Activated naive CD8-positive, alpha-beta T cell treated with anti-CD3 and anti-CD28 coated beads for 36 hours (primary cell): ENCODE measurements at places on chromosomes 13 and 19.

- H3K27me3 ChIP-seq: peaks cover 48% of the 10 kb centered on the region
- H3K4me3 ChIP-seq: no peak overlapping the region
- no peaks in the 10 kb centered on the region for H3K36me3 ChIP-seq
- H3K4me1 ChIP-seq: no peaks in the 10 kb centered on the region
Measured at GRCh38 chr19:45234089-45234869, 10.9 kb downstream of the EXOC3L2 start.

DNA sequence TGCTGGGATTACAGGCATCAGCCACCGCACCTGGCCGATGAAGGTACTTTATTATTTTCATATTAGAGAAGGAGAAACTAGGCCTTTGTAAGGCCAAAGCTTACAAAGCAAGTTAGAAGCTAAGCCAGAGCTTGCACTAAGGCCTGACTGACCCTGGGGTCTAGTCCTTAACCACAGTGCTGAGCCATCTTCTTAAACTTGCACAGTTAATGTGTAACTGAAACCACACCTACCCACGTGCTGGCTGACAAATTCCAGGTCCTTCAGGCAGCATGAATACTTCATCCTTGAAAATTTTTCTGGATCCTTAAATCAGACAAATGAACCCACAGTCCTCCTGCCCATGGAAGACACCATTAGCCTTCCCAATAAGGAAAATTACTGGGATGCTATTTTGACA is 880.6 kb downstream of the UQCRFS1 start:
- no peaks in the 10 kb centered on the region for H3K27me3 ChIP-seq
- H3K4me1 ChIP-seq: no peaks in the 10 kb centered on the region
- DNase-seq: no peak
- no peaks in the 10 kb centered on the region for H3K36me3 ChIP-seq

DNA sequence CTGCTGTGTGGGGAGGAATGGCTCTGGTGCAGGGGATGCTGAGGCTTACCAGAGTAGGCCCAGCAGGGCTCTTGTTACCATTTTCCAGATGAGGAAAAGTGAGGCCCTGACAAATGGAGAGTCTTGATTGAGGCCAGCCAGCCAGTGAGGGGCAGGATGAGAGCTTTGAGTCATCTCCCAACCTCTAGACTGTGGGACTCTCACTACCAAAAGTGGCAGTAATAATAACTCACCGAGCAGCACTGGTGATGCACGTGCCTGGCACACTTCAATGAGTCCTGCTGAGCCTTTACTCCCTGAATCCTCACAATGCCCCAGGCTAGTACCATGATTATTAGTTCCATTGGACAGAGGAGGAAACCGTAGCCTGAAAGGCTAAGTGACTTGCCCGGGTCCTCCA is 7.8 kb downstream of the CIC start:
- no peak overlapping the region for H3K4me3 ChIP-seq
- H3K4me1 ChIP-seq: peaks cover 45% of the 10 kb centered on the region
- H3K27me3 ChIP-seq: no peaks in the 10 kb centered on the region

- H3K36me3 ChIP-seq: peaks cover 2% of the 10 kb centered on the region
- peaks cover 11% of the 10 kb centered on the region for H3K4me1 ChIP-seq
- no peak overlapping the region for H3K4me3 ChIP-seq
- peaks cover 3% of the 10 kb centered on the region for H3K27me3 ChIP-seq
- no peak for DNase-seq
Measured at GRCh38 chr13:27052551-27053208, 118.9 kb downstream of the USP12 start.

DNA sequence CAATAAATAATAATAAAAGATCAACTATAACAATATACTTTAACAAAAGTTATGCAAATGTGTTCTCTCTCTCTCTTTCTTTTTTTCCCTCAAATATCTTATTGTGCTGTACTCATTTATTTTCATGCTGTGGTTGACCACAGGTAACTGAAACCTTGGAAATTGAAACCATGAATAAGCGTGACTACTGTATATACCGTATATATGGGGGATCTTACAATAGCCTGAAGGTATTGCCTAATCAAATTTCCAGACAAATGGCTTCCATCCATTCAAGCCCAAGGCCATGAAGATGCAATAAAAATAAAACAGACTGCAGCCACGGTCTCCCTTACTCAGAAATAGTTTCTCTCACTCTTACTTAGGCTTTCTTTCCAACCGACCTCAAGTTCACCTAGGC is 98.3 kb downstream of the SLITRK6 start:
- no peak overlapping the region for H3K27ac ChIP-seq
- no peak for DNase-seq
- no peaks in the 10 kb centered on the region for H3K27me3 ChIP-seq
- H3K4me3 ChIP-seq: no peak overlapping the region

GRCh38 chr19:33460221-33460908 is 61.2 kb downstream of the PEPD start:
- no peaks in the 10 kb centered on the region for H3K4me1 ChIP-seq
- no peak overlapping the region for H3K27ac ChIP-seq
- no peak overlapping the region for H3K4me3 ChIP-seq
- no peaks in the 10 kb centered on the region for H3K27me3 ChIP-seq

DNA sequence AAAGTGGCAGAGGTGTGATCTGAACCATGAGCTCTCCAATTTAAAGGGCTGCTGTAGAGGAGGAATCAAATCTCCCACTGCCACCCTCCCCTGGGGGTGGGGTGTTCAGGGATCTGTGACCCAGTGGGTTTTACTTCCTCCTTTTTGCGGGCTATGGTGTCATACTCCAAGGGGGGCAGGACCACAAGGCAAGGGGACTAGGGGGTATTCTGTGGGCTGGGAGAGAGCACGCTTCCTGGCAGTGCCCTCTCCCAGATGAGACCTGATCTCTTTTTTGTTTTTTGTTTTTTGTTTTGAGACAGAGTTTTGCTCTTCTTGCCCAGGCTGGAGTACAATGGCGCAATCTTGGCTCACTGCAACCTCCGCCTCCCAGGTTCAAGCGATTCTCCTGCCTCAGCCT is 10.3 kb downstream of the PLD3 start:
- no peak for DNase-seq
- peaks cover 2% of the 10 kb centered on the region for H3K36me3 ChIP-seq
- peak overlapping the region; percentile 63 for H3K27ac ChIP-seq
- H3K4me1 ChIP-seq: peaks cover 27% of the 10 kb centered on the region

DNA sequence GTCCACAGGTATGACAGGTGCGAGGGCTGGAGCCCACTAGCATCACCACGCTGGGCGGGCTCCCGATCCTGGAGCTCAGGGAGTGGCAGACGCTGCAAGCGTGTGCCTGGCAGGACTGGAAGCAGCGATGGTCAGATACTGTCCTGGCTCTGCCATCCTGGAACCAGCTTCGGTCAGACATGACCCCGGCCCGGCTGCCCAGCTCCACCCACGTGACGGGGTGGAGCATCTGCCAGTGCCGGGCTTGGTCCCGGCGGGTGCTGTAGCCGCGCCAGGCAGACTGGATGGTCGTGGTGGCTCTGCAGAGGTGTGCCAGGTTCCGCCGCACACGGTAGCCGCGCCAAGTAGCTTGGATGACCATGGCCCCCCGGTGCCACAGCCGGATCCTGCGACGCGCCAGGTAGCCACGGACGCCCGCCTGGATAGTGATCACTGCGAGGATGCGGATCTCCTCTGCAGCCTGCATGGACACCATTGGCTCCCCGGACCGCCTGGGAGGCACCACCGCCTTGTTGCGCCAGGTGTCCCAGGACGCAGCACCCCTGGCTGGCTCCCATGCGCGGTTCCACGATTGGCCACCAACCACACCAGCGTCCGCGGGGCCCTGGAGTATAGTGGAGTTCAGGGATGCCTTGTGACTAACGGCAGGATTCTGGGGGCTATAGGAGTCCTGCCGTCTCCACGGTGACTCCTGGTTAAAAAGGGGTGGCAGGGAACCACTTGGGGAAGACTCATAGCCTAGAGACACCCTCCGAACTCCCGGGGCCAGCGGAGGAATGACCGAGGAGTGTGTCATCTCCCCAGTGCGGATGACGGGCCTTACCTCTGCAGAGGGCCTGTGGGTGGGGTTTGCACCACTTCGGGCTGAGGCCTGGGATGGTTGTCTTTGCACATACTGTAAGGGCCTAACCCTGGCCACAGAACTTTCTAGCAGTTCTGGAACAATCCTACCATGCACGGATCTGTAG is 16.5 kb downstream of the IQCN start:
- H3K4me1 ChIP-seq: no peaks in the 10 kb centered on the region
- no peak overlapping the region for H3K27ac ChIP-seq
- H3K4me3 ChIP-seq: no peak overlapping the region
- H3K36me3 ChIP-seq: no peaks in the 10 kb centered on the region
- peaks cover 24% of the 10 kb centered on the region for H3K27me3 ChIP-seq

- H3K27ac ChIP-seq: no peak overlapping the region
- no peak overlapping the region for H3K4me3 ChIP-seq
- no peaks in the 10 kb centered on the region for H3K36me3 ChIP-seq
- H3K4me1 ChIP-seq: no peaks in the 10 kb centered on the region
- H3K27me3 ChIP-seq: no peaks in the 10 kb centered on the region
Measured at GRCh38 chr13:25982907-25983306, 68.9 kb downstream of the SHISA2 start.

DNA sequence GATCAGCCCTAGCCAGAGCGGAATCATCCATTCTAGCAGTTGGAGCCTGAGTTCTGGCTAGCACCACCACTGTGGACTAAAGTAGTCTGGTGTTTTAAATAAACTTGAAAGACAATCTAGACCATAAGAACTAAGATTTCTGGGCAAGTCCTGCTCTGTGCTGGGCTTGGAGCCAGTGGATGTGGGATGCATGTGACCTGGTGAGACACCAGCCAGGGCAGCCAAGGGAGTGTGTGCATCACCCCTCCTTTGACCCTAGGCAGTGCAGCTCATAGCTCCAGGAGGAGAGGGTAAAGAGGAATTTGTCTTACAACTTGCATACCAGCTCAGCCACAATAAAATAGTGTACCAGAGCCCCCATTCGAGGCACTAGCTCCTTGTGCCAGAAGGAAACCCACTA is 21.0 kb downstream of the ITGBL1 start:
- H3K36me3 ChIP-seq: no peaks in the 10 kb centered on the region
- H3K27ac ChIP-seq: no peak overlapping the region
- DNase-seq: no peak

- no peak for DNase-seq
- no peaks in the 10 kb centered on the region for H3K36me3 ChIP-seq
- H3K27me3 ChIP-seq: peaks cover 7% of the 10 kb centered on the region
- no peak overlapping the region for H3K4me3 ChIP-seq
Measured at GRCh38 chr13:47170971-47171370, 274.1 kb upstream of the HTR2A start.

DNA sequence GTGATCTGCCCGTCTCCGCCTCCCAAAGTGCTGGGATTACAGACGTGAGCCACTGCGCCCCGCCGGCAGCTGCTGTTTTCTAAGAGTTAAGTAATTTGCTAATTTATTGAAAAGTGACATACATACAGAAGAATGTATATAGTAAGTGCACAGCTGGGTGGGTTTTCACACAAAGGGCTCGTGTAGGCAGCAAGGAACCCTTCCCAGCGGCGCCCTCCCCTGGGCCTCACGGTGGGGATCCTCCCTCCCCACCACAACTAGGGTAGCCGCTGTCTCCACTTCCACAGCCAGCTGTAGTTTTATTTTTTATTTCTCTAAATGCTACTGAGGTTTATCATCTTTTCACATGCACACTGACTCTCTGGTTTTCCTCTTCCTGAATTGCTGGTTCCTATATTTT is 64.9 kb downstream of the CRYL1 start:
- no peaks in the 10 kb centered on the region for H3K27me3 ChIP-seq
- peaks cover 40% of the 10 kb centered on the region for H3K4me1 ChIP-seq
- no peak overlapping the region for H3K4me3 ChIP-seq
- peak overlapping the region; percentile 37 for H3K27ac ChIP-seq
- H3K36me3 ChIP-seq: peaks cover 9% of the 10 kb centered on the region

DNA sequence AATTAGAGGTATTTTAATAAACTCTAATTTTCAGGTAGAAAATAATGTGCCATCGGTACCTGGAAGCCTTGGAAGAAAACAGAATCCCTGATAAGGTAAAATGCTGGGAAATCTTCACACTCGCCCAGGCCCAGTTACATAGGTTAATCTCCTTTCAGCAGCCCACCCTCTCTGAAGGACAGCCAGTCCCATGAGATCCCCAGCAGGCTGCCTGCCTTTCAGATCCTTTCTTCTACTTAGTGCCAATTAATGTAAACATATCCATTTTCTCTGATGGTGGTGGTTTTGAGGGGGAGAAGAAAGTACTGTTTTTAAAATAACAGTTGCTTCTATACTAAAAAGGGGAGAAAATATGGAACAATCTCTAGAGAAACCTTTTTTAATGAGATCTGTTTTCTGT is 12.2 kb downstream of the SMAD9 start:
- no peaks in the 10 kb centered on the region for H3K36me3 ChIP-seq
- no peak overlapping the region for H3K27ac ChIP-seq
- H3K27me3 ChIP-seq: peaks cover 19% of the 10 kb centered on the region
- no peak for DNase-seq

GRCh38 chr19:29294343-29294811 is 81.4 kb upstream of the UQCRFS1 start:
- H3K4me1 ChIP-seq: peaks cover 4% of the 10 kb centered on the region
- H3K27ac ChIP-seq: no peak overlapping the region
- H3K36me3 ChIP-seq: no peaks in the 10 kb centered on the region
- peaks cover 16% of the 10 kb centered on the region for H3K27me3 ChIP-seq
- H3K4me3 ChIP-seq: no peak overlapping the region
